ENCODE measurements at places on chromosomes 16 and 17.

GRCh38 chr17:75914643-75915267, 10.1 kb upstream of the MRPL38 start:
- DNase-seq: no peak

- DNase-seq: no peak
Observed at GRCh38 chr17:81310949-81311550, 15.9 kb upstream of the SLC38A10 start.

- no peak for DNase-seq
Observed at GRCh38 chr17:73446617-73447016, 134.8 kb upstream of the CDC42EP4 start.

DNA sequence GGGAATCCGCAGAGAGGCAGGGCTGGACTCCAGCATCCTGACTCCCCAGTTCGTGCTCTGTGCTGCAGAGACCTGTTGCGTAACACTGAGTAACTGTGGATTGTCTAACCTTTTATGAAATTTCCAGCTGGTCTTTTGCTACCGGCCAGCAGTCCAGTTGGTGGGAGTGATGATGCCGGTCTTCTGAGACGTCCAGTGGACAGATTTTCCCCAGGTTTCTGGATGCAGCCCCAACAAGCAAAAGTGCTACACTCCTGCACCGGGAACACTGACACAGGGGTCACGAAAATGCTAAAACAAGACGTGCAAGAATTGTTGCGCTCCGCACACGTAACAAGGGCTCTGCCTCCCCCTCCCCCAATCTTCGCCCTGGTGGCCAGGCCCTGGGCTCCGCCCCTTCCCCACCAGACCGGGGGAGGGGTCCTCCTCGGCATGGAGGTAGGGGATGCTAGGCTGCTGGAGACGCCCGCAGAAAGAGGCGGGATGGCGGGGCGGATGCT, 701 bp upstream of the MRC2 start:
- DNase-seq: no peak

DNA sequence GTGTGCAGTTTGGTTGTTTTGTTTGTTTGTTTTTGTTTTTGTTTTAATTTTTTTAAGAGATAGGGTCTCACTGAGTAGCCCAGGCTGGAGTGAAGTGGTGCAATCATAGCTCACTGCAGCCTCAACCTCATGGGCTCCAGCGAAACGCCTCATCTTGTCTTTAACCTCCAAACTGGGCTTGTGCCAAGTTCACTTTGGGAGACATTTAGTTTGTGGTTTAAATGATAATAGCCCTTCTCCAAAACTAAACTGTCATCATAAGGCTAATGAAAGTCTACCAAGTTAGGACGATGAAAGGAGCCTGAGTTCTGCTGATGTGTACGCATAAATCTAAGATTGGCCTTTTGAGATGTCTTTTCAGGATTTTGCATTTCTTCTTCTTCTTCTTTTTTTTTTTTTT, 6.5 kb upstream of the CARD14 start:
- no peak for DNase-seq

GRCh38 chr16:3158510-3159314, 23.9 kb downstream of the ZNF213 start:
- DNase-seq: peak; percentile 91

DNA sequence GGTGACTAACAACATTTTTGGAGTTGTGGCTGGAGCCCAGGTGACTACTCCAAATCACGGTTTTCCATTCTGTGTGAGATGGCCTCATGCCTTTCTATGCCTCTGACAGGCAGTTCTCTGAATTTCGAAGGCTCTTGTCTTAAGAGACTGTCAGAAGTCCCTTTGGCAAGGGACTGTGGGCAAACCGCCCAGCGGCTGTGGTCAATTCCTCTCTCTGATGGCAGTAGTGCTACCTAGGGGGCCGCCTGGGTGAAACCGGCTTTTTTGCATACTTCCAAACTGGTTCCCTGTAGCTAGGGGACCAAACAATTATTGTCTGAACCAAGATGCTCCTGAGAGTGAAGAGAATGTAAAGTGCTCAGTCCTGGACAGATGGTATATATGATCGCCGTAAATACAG, 86.3 kb downstream of the SDR42E1 start:
- DNase-seq: no peak

DNA sequence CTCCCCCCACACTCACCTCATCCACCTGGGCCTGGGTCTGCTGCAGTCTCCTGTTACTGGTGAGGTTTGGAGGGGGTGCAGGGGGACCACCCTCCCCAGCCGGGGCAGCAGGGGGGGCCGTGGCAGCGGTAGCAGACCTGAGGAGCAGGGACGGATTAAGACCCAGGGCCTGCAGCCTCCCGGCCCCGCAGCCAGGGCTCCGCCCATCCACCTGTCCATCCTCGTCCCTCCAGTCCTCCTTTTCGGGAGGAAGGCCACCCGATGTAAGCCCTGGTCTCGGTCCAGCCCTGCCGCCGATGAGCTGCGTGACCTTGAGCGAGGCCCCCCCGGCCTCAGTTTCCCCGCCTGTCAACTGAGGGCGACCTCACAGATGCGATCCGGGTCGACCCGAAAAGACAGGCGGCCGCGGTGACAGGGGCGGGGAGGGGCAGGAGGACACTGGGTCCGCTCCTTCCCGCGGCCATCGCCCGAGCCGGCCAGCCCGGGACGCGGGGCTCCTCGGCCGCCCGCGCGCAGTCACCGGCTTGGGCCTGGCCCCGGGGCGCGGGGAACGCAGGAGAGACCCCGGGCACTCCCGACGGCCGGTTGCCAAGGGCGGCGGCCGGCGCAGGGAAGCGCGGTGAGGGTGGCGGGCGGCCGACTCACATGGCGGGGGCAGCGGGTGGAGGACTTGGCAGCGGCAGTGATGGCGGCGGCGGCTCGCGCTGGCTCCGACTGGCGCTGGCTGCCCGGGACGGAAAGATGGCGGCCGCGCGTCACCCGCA, at the start of gene VAMP2:
TSS of gene VAMP2 (minus strand) at position 716 of the 764 bp plus-strand sequence. CDS start at position 647, 69 bp downstream.
- DNase-seq: peak; percentile 62

GRCh38 chr16:11339075-11339474, 6.2 kb upstream of the RMI2 start:
- no peak for DNase-seq
